ENCODE measurements at places on chromosomes 5 and 9.

GRCh38 chr9:90953200-90953599, 151.6 kb downstream of the SYK start:
- DNase-seq = no peak

DNA sequence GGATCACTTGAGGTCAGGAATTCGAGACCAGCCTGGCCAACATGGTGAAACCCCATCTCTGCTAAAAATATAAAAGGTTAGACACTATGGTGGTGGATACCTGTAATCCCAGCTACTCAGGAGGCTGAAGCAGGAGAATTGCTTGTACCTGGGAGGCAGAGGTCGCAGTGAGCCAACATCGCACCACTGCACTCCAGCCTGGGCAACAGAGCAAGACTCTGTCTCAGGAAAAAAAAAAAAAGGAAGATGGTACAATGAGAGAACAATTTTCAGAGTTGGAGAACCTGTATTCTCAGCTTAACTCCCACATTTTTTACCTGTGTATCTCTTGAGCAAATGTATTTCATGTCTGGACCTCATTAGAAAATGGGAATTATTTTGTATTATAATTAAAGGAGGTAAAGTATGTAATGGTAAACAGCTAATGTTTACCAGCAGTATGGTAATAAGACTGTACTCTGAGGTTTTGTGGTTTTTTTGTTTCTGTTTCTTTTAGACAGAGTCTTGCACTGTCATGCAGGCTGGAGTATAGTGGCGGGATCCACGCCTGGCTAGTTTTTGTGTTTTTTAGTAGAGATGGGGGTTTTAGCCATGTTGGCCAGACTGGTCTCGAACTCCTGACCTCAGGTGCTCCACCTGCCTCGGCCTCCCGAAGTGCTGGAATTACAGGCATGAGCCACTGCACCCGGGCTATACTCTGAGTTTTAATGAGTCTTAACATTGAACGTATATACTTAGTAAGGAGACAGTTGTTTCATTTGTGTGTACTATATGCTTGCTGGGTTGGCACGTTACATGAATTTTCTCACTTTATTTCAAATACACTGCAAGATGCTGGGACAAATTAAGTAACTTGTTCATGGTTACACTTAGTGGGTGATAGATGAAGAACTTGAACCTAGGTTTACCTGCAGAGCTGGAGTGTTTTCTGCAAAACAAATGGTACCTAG, 16.2 kb downstream of the UHRF2 start:
- DNase-seq = no peak

GRCh38 chr5:180120237-180121101, 48.9 kb upstream of the RNF130 start:
- DNase-seq = peak; percentile 12

GRCh38 chr5:14204011-14204670, 61.0 kb downstream of the TRIO start:
- DNase-seq = no peak

GRCh38 chr5:154179846-154180710, 10.5 kb upstream of the GALNT10 start:
- peak; percentile 49 for DNase-seq

- DNase-seq = no peak
Measured at GRCh38 chr9:115146581-115147021, 28.6 kb upstream of the TNC start.

GRCh38 chr9:86649913-86650312, 295.7 kb upstream of the TUT7 start:
- no peak for DNase-seq

DNA sequence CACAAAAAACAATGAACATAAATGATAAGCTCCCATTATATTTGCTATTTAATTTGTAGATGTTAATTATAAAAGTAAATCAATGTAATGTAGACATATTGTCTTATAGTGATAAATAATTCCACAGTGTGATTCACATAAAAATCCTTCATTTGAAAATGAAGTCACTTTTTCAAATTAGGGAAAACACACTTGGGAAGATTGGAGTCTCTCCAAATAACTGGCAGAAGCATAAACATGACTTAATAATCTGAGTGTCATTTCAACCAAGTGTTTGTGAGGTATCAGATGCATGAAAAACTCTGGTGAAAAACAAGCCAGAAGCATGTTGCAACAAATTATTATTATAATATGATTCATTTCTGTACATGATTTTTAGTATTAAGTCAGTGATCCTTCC, 102.2 kb downstream of the CETN3 start:
- no peak for DNase-seq

- DNase-seq = peak; percentile 49
Measured at GRCh38 chr9:128190516-128191405, 611 bp downstream of the CIZ1 start.

GRCh38 chr5:60354311-60354710, 345.7 kb downstream of the DEPDC1B start:
- DNase-seq = peak; percentile 56

GRCh38 chr5:43315263-43315662, 2.1 kb upstream of the HMGCS1 start:
- DNase-seq = no peak

DNA sequence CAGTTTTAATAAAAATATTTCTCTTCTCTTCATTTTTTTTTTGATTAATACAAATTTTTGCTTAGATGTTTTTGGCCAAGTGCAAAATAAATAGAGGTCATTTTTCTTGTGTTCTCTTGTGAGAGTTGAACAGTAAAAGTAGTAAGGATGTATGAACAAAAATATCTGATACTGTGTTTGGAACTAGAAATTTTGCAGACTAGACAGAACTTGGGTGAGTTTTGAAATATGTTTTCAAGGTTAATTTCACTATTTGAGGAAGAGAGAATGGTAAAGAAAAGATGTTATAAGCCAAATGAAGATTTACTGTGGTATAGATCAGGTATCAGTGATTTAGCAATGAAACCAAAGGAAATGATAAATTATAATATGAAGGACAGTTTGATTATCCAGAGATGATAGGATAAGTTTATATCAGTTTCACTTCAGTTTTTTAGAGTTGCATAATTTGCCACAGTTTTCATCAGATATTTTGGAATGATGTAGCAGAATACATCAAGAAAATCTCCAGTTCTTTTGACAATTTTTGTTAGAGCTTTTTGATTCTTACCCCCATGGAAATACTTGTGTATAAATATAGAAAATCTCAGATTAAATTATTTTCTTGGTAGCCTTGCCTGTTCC, 147.9 kb upstream of the VCAN start:
- DNase-seq = no peak

- no peak for DNase-seq
Measured at GRCh38 chr5:68385936-68386335, 170.4 kb downstream of the PIK3R1 start.

GRCh38 chr5:15522187-15522520, 22.2 kb downstream of the FBXL7 start:
- DNase-seq = no peak

DNA sequence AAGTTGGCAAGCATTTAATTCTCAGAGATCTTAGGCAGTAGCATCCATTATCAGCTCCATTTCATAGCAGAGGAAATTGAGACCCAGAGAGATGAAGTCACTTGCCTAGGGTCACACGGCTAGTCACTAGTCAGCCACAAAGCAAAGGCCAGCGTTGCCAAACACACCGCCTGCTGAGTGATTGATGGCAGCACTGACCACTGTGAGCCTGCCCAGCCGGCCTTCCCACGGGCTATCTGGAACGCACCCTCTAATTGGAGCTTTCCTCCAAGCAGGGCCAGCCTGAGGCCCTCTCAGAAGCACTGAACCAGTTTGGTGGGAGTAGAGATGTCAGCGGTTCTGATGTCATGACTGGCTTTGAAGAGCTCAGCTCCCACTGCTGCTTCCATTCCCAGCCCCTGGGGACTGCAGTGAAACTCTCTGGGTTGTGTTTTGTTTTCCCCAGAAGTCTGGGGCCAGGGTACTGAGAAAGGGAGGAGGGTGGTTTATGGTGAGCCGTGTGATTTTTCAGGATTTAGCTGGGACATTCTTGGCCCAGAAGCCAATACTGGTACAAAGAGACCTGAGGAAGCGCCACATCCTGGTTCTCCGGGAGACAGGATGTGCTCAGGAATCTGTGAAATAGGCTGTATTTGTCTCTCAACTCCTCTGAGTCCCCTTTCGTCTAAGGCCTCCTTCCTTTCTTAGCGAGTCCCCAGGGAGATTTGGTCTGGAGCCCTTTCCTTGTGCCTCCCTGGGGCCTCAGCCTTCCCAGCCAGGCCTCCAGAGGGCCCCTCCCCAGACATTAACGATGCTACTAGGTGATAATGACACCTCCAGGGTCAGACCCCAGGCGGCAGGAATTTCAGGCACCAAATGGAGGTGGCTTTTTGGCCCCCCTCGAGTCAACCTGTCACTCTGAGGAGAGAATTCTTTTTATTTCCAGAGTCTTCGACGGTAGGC, 44.5 kb downstream of the SPRY4 start:
- peak; percentile 82 for DNase-seq

- DNase-seq = peak; percentile 29
Measured at GRCh38 chr5:151253605-151253950, 593 bp downstream of the GM2A start.

DNA sequence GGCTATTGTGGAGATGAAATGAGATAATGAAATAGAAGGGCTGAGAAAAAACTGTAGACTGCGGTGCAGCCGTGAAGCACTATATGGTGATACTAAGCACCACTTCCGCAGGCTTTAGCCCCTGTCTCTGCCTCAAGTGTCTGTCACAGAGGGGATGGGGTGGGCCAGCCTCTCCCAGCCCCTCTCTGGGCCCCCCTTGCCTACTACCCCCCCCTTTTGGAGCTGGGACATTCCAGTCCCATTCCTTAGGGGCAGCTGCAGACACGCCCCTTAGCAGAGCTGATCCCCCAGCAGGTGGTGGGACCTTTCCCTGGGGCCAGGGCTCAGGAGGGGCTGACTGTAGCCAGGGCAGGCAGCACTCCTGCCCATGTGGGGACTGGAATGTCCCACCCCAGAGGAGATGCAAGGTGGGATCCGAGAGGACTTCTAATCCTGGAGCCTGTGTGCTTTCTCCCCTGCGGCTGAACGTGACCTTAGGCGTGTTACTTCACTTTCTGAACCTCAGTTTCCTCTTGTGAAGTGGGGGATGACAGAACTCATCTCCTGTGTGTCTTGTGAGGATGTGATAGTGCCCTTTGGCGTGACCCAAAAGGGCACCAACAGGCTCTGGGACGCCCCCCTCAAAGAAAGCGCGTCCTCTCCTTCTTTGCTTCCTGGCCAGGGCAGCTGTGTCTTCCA, 1.9 kb downstream of the N4BP3 start:
- peak; percentile 74 for DNase-seq

DNA sequence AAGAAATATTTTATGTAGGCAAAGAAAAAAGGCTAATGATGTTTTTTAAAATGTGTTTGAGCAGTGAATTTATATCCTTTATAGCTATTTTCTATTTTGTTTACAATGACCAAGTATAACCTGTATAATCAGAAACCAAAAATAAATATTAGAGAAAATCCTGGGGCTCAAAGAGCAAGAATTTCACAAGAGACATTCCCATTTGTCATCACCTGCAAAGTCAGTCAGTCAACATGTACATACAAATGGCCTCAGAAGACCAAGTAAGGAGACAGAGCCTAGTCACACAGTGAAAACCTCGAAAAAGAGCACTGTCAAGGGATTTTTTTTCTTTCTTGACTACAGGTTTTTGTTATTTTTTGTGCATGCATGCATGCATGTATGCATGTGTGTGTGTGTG, 231.4 kb downstream of the GLIS3 start:
- no peak for DNase-seq

DNA sequence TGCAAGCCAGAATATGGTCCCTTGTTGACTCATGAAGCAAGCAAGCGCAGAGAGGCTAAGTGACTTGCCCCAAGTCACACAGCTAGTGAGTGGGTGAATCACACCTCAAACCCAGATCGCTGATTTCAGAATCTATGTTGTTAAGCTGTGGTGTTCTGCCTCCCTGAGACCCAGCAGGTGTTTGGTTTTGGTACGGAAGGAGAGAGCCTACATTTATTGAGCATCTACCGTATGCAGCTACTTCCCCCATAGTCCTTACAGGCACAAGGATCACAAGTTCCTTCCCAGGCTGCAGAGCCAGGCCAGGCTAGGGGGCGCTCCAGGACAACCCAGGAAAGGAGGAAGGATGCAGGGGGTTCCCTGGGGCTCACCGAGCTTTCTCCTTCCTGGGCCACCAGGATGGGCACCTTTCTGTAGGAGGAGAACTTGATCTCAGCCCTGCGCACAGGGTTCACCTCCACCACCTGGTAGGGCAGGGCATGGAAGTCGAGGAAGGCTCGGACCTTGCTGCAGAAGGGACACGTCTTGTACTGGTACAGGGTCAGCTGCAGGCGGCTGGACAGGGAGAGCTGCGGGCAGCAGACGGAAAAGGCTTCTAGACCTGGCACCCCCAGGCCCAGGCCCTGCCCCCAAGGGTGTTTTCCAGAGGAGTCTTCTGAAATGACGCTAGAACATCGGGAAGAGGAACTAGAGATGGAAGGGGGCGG, 2.5 kb downstream of the PTGES2 start:
- DNase-seq = peak; percentile 65

- DNase-seq = no peak
Measured at GRCh38 chr5:125258615-125259014, 512.2 kb upstream of the ZNF608 start.

- DNase-seq = no peak
Measured at GRCh38 chr9:104301755-104302154, 202.3 kb upstream of the OR13F1 start.

DNA sequence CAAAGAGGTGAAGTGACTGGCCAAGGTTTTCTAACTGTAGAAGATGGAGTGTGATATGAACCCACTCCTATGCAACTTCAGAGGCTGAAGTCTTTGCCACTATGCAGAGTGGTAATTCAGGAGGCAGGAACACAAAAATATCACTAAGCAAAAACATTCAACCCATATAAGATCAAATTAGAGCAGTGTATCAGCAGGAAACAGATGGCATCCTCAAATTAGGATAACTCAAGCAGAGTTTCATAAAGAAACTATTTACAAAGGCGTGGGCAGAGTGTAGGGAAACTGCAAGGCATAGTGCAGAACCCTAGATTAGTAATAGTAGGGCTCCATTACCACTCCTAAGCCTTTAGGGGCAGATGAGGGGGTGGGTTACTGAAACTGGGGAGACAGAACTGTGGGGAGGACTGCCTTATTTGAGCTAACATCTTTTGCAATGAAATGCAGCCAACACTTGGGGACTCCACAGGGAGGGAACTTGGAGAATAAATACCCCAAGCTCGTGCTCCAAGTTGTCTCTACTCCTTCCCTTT, 72.2 kb downstream of the PTTG1 start:
- no peak for DNase-seq

GRCh38 chr5:55062039-55062779, 38.2 kb downstream of the GZMK start:
- no peak for DNase-seq

- no peak for DNase-seq
Measured at GRCh38 chr5:60077292-60077691, 183.8 kb upstream of the PDE4D start.

DNA sequence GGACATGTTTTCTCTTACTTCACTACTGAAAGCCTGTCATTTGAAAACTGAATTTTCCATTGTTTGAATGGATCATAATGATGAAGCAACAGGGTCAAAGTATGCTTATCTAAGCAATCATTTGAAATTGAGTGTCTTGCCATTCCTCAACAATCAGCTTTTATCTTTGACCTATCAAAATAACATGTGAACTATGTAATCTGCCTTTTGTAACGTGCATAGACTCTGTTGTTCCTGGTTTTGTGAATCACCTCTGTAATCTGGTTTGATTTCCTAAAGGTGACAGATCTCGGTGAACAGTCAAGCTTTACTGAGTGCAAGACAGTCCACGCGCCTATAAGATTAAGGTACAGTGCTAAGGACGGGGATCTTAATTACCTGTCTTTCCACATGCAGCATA, 3.3 kb downstream of the MEF2C start:
- DNase-seq = no peak
